ENCODE measurements at places on chromosomes 12 and 14.
A peak's percentile ranks its signal among the peaks of the same experiment; 100 is the strongest.

GRCh38 chr12:68452078-68452715 lies 120.0 kb upstream of the MDM1 start:
- DNase-seq, result no peak

DNA sequence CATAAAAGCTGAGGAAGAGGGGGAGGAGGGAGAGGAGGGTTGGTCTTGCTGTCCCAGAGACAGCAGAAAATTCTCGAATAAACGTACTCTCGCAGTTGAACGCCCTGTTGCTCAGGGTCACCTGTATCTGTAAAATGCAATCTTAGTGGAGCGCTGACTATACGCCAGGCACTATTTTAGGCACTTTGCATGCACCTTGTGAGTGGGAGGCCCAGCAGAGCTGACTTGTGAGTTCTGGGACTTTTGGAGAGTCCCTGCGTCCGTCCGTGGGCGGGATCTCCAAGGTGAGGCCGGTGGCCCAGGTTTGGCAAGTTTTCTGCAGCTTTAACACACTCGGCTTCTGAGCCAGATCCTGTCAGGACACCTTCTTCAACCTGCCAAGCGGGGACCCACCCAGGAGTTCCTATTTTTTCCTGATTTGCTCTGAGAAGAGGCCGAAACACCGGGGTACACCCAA lies 32.5 kb upstream of the PLEKHG6 start:
- no peak for DNase-seq

- no peak for DNase-seq
Measured at GRCh38 chr12:52876372-52876771, 27.6 kb upstream of the KRT78 start.

DNA sequence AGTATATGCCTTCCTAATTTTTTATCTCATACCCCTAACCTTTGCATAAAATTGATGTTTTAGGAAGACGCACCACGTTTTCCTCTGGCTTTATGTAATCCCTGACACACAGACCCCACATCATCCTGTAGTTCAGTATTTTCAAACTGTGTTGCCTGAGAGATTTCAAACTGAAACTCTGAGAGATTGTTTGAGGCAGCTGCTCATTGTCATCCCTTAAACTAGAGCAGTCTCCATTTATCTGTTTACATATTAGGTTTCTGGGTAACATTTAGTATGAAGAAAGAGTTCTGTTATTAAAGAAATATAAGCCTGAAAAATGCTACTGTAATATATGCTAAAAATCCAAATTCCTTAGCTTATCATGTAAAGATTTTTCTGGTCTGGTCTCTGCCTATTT lies 24.3 kb downstream of the MNAT1 start:
- peak; percentile 27 for DNase-seq

Data from NCI-H2107 (cell line).